PC-9 (cell line): ENCODE measurements at places on chromosomes 4 and X. TPM values are rescaled to one million over a fixed set of nuclear protein-coding genes. Genes with fewer than 3 reads are reported as not detected.

- no peak for DNase-seq
- no peak overlapping the region for H3K27ac ChIP-seq
- H3K27me3 ChIP-seq = no peaks in the 10 kb centered on the region
- H3K4me1 ChIP-seq = no peaks in the 10 kb centered on the region
Measured at GRCh38 chr4:145230726-145231125, 50.3 kb upstream of the OTUD4 start.

- no peaks in the 10 kb centered on the region for H3K36me3 ChIP-seq
- H3K27me3 ChIP-seq = no peaks in the 10 kb centered on the region
- H3K4me3 ChIP-seq = no peak overlapping the region
- H3K27ac ChIP-seq = no peak overlapping the region
Measured at GRCh38 chr4:102259702-102260101, 85.6 kb downstream of the SLC39A8 start.

DNA sequence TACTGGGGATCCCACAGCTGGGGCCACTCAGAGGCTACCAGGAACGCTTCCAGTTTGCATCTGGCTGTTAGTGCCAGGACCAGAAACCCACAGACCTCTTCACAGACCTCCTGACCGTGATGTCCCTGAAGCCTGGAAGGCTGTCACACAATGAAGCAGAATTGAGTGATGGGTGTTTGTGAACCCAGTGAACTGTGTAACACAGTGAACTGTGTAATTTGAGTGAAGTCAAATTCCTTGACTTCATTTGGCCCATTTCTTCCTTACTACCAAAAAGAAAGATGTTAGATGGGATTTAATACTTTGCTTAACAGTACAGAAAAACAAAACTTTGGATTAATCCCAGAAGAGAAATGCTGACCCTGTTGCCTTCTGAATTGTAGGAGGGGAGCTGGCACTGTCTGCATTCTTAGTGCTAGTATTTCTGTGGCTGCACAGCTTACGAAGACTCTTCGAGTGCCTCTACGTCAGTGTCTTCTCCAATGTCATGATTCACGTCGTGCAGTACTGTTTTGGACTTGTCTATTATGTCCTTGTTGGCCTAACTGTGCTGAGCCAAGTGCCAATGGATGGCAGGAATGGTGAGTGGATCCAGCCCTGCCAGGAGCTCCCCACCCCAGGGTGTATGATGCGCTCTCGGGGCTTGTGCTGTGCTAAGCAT lies 17.8 kb downstream of the SRD5A3 start:
- no peak overlapping the region for H3K27ac ChIP-seq
- no peaks in the 10 kb centered on the region for H3K27me3 ChIP-seq
- peaks cover 26% of the 10 kb centered on the region for H3K4me1 ChIP-seq
- no peak overlapping the region for H3K4me3 ChIP-seq
- no peak for DNase-seq

DNA sequence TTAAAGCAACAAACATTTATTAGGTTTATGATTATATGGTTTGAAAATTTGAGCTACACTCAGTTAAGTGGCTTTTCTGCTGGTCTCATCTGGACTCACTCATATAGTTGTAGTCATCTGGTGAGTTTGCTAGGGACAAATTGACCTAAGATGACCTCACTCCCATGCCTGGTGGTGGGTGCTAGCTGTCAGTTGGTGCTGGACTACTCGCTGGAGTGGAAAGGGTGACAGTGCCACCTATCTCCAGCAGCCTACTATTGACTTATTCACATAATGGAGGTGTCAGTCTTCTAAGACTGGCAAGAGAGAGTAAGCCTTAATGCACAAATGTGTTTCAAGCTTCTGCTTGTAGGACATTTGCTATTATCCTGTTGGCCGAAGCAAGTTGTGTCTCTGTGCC lies 88.2 kb downstream of the TASL start:
- DNase-seq = no peak
- H3K4me3 ChIP-seq = no peak overlapping the region

GRCh38 chr4:127533028-127533700 lies 99.6 kb upstream of the INTU start:
- no peak for DNase-seq
- no peaks in the 10 kb centered on the region for H3K4me1 ChIP-seq
- no peaks in the 10 kb centered on the region for H3K27me3 ChIP-seq
- no peaks in the 10 kb centered on the region for H3K36me3 ChIP-seq

DNA sequence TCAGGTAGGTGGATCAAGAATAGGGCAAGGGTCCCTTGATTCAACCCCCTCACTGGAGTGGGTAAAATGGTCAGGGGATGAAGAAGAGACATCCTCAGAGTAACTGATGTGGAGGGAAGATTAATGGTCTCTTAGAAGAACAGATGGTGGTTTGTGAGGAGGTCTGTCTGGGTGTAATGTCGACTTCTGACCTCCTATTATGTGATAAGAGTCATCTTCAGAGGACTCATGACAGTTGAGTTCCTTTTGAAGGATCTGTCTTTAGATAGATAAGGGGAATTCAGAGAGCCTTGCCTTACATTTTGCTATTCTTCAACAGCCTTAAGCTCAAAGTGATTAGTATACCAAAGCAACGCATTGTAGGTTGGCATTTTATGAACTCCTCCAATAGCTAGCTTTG lies 27.1 kb upstream of the MAGEA8 start:
- H3K36me3 ChIP-seq = no peaks in the 10 kb centered on the region
- DNase-seq = no peak
- H3K27ac ChIP-seq = no peak overlapping the region

- H3K36me3 ChIP-seq = no peaks in the 10 kb centered on the region
- H3K4me3 ChIP-seq = no peak overlapping the region
- DNase-seq = no peak
- no peaks in the 10 kb centered on the region for H3K27me3 ChIP-seq
- no peak overlapping the region for H3K27ac ChIP-seq
- no peaks in the 10 kb centered on the region for H3K4me1 ChIP-seq
Measured at GRCh38 chr4:139253713-139254112, 26.3 kb downstream of the MGARP start.

DNA sequence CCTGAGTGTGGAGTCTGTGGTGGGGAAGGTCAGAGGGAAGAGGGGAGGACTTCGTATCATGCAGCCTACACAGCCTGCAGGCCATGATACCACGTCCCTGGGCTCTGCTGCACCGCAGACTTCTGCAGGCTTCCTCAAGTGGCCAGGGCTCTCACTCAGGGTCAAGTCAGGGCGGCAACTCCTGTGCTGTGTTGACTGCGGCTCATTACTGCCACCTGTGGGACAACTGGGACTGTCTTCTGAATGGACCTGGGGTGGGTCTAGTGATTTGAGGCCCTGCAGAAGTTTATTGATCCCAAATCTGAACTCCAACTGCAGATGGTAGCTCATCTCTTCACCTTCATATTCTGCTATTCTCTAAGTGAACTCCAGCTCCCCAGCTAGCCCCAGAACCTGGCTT lies 167.1 kb downstream of the NSUN7 start:
- DNase-seq = peak; percentile 34
- no peaks in the 10 kb centered on the region for H3K36me3 ChIP-seq
- H3K4me1 ChIP-seq = no peaks in the 10 kb centered on the region
- H3K4me3 ChIP-seq = no peak overlapping the region

- no peaks in the 10 kb centered on the region for H3K36me3 ChIP-seq
- no peaks in the 10 kb centered on the region for H3K27me3 ChIP-seq
- H3K27ac ChIP-seq = no peak overlapping the region
Measured at GRCh38 chr4:83862471-83862870, 326.6 kb downstream of the GPAT3 start.

GRCh38 chrX:41875142-41875541 lies 48.2 kb downstream of the CASK start:
- H3K27me3 ChIP-seq = no peaks in the 10 kb centered on the region
- no peaks in the 10 kb centered on the region for H3K4me1 ChIP-seq
- H3K27ac ChIP-seq = no peak overlapping the region
- no peak for DNase-seq
- no peak overlapping the region for H3K4me3 ChIP-seq
- no peaks in the 10 kb centered on the region for H3K36me3 ChIP-seq

- no peak for DNase-seq
- no peaks in the 10 kb centered on the region for H3K36me3 ChIP-seq
- H3K4me3 ChIP-seq = no peak overlapping the region
- no peaks in the 10 kb centered on the region for H3K27me3 ChIP-seq
- H3K27ac ChIP-seq = no peak overlapping the region
Measured at GRCh38 chr4:24853142-24853541, 57.8 kb downstream of the SOD3 start.

DNA sequence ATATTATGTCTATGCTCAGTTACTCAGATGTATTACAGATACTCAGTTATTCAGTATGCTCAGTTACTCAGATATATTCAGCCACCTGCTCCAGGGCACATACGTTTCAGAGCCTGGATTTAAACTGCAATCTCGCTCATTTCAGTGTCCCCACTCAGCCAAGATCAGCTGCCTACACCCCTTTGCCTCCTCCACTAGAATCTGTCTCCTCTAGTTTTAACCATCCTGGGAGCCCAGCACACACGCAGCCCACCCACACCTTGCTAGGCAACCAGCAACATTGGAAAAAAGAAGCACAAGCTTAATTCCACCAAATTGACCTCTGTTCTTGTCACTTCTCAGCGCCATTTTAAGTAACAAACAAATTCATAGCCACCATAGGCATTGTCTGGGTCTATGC lies 246.2 kb downstream of the QDPR start:
- H3K36me3 ChIP-seq = no peaks in the 10 kb centered on the region
- 0 out of 2 replicates have a peak, but pooled peaks cover 15% of the 10 kb centered on the region for H3K27me3 ChIP-seq
- DNase-seq = no peak
- no peak overlapping the region for H3K27ac ChIP-seq

GRCh38 chrX:42748067-42748850 lies 29.7 kb downstream of the PPP1R2C start:
- H3K4me1 ChIP-seq = no peaks in the 10 kb centered on the region
- no peak for DNase-seq
- H3K27me3 ChIP-seq = no peaks in the 10 kb centered on the region
- no peaks in the 10 kb centered on the region for H3K36me3 ChIP-seq
- H3K4me3 ChIP-seq = no peak overlapping the region
- H3K27ac ChIP-seq = no peak overlapping the region

- no peaks in the 10 kb centered on the region for H3K4me1 ChIP-seq
- no peaks in the 10 kb centered on the region for H3K27me3 ChIP-seq
- H3K36me3 ChIP-seq = no peaks in the 10 kb centered on the region
- DNase-seq = no peak
- no peak overlapping the region for H3K4me3 ChIP-seq
- H3K27ac ChIP-seq = no peak overlapping the region
Measured at GRCh38 chr4:16337936-16338335, 111.7 kb upstream of the TAPT1 start.

DNA sequence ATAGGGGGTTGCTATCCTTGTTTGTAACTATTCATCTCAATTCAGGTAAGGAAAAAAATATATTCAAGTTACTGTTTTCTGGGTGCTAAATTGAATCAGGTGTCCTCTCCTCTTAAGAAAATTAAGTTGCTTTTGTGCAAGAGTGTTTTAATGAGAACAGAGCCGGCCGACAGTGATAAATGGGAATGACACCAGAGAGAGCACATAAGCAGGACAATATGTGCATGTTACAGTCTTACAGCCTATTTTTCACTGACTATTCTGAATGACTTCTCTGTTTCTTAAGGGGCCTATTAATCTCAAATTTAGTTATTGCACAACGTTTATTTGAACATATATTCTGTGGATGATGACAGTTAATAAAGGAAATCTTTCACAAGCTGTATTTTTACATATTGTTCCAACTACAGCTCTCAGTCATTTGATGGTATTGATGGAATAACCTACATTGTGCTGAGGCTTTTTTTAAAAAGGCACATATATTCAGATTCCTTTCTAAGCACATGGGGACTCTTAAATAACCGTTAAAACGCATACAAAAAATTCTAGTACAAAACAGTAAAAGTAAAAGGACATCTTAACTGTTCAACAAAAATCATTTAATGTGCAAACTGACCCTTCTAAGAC lies 68.4 kb downstream of the SLC10A7 start:
- H3K4me1 ChIP-seq = no peaks in the 10 kb centered on the region
- no peak overlapping the region for H3K27ac ChIP-seq
- H3K4me3 ChIP-seq = no peak overlapping the region
- H3K36me3 ChIP-seq = no peaks in the 10 kb centered on the region
- H3K27me3 ChIP-seq = no peaks in the 10 kb centered on the region

DNA sequence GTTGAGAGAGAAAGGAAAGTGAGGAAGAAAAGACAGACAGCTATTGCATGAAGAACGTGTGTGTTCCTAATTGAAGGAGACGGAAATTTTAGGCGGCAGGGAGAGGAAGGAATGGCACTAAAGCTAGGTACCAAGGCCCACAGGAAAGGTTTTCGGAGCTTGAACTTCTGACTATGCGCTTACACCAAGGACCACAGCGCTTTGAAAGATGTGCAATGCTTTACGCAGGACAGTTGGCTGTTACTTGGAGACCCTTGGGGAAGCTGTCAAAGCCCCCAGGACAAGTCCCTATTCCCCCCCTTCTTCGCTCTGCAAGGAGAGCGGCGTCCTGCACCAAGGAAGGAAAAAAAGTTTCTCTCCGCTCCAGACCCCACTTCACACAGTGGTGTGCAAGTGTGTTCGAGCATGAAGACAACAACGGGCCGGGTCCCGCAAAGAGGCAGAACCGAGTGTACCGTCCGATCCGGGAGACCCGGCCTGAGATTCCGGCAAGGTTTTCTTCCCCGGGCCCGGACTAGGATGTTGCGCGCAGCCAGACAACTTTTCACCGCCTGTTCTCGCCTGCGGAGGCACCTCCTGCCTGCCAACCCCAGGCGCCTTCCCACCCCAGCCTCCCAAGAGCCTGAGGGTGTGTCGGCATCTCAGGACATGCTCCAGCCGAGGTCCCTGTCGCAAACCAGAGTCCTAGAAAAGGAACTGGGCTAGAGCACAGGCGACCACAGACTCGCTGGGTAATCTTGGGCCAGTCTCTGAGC lies 896 bp downstream of the KDR start:
- H3K27me3 ChIP-seq = no peaks in the 10 kb centered on the region
- no peaks in the 10 kb centered on the region for H3K36me3 ChIP-seq
- H3K27ac ChIP-seq = no peak overlapping the region
- no peaks in the 10 kb centered on the region for H3K4me1 ChIP-seq

GRCh38 chr4:1564535-1565375 lies 119.4 kb downstream of the FAM53A start:
- H3K27ac ChIP-seq = no peak overlapping the region
- peaks cover 52% of the 10 kb centered on the region for H3K27me3 ChIP-seq
- DNase-seq = no peak
- H3K36me3 ChIP-seq = no peaks in the 10 kb centered on the region
- no peaks in the 10 kb centered on the region for H3K4me1 ChIP-seq

Gene ARHGAP24
- total RNA-seq = 2.2 and 5.4 TPM in 2 replicates

Gene TRPC5OS
- not detected in 2 replicates for total RNA-seq

Gene AVPR2
- total RNA-seq = 3.2 and 3.8 TPM in 2 replicates

Gene GSPT2
- total RNA-seq = not detected in 2 replicates

Gene HSFX1
- total RNA-seq = 2.4 and 3.0 TPM in 2 replicates

Gene ZNF674
- 3.9 and 4.0 TPM in 2 replicates for total RNA-seq

Gene JCHAIN
- total RNA-seq = not detected in 2 replicates

Gene ADH7
- not detected in 2 replicates for total RNA-seq

Gene ZCCHC13
- total RNA-seq = not detected in 2 replicates

Gene UGT2B11
- total RNA-seq = not detected in 2 replicates

Gene MAGEA3
- total RNA-seq = 133 and 135 TPM in 2 replicates

Gene SMIM31
- total RNA-seq = not detected in 2 replicates

Gene TLR1
- 3.0 and 3.9 TPM in 2 replicates for total RNA-seq

Gene BEND4
- not detected in 2 replicates for total RNA-seq
